ENCODE measurements at places on chromosomes 7 and 10.

DNA sequence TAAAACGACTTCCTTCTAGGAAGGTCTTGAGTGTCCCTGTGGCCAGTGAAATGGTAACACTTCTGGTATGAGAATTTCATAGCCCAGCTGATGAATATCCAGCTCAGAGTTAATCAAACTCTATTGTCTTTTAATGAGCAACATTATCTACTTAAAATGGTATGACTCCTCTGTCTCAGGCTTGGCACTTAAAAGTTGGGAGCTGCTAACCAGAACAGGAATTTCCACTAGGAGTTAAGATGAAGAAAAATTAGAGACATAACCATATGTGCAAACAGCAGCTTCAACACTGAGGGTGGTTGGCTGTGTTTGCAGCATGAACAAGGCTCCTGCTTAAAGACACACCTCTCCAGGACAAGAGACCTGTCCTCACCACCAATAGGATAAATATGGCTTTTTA is 46.8 kb downstream of the CH25H start:
- DNase-seq: no peak

DNA sequence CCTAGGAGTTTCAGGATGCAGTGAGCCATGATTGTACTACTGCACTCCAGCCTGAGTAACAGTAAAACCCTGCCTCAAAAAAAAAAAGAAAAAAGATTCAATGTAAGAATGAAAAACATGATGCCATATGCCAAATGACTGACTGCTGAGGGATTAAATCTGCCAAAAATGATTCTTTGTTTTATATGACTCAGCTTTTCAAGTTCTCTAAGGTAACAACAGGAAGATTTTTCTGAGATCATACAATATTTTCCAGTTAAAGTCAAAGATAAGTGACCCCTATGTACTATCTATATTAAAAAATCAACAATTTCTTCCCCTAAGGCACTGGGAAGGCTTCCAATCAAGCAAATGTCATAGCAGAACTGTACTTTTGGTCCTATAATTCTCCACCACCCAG is 271.2 kb upstream of the IMMP2L start:
- no peak for DNase-seq

- no peak for DNase-seq
Observed at GRCh38 chr10:116985611-116986010, 19.4 kb downstream of the SHTN1 start.

DNA sequence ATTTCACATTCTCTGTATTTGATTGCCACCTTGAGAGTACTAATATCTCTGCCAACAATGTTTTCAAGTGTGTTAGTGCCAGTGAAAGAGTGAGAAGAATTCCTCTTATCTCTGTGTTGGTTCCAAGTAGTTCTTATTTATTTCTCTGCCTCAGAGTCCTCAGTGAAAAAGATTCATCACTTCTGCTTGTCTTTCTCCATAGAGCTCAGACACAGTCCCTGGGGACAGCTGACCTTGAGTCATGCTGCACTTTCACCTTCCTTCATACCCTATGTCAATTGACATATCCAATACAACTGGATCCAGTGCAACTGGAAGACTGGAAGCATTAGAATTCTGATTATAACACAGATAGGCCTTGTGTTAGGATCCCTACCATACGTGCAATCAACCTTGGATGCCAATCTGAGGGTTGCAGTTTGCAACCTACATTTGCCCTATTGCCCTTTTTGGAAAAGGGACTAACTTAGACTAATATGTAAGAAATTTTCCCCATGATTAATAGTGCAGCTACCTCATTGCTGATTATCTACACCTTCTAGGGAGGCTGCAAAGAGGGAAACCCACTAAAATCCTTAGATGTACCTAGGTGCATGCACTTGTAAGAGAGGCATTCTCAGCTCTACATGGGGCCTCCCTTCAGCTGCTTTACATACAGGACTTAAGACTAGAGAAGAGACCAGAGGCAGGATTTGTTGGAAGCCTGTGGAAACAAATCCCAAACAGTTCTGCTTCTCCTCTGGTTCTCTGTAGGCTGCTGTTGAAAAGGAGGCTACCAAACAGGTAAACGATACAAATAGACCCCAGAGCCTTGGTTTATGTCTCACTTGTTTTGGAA is 8.4 kb downstream of the IFIT2 start:
- DNase-seq: no peak

DNA sequence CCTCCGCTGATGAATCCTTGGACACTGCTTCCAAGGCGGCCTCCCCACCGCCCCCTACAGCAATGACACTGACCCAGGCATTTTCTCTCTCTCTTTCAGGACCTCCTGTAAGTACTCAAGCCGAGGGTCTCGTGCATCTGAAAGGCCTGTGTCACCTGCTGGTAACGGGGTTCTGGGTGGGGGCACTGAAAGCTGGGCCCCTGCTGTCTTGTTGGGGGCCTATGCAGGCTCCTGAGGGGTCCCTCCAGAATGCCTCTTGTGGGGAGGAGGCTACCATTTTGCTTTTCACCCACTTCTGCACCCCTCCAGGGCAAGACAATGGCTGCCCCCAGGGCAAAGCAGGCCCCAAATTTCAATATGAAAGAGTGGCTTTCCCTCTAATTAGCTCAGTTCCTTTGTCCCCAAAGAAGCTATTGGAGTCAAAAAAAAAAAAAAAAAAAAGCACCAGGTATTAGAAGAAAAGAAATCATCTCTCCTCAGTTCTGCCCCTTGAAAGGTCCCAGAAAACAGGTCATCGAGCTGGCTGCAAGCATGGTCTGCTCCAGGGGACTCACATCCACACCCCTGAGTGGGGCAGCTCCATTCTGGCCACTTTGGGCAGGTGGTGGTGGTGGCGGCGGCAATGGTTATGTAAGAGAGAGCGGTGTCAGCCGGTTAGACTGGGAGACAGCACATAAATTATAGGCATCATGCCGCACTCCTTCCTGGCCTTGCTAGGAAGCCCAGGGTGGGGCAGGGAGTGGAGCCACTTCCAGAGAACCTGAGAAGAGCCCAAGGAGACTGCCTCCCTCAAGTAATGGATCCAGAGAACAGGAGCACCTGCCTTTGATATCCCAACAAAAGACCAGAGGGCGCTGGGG is 66.2 kb downstream of the COL13A1 start:
- no peak for DNase-seq

- DNase-seq: no peak
Observed at GRCh38 chr10:1434912-1435692, 302.2 kb downstream of the ADARB2 start.

DNA sequence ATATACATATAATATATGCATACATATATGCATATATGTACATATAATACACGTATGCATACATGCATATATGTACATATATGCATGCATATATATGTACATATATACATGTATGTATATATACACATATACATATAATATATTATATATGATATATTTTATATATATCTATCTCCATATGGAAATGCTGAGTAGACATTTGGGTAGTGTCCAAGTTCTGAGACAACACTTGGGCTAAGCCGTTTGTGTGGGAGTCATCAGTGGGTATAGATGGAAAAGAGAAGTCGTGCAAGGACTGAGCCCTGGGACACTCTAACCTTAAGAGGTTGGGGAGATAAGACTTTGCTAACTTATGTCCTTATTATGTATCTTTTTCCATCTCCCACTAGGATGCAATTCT is 165.2 kb upstream of the PODXL start:
- no peak for DNase-seq

- no peak for DNase-seq
Observed at GRCh38 chr10:119221666-119222065, 14.3 kb downstream of the GRK5 start.

DNA sequence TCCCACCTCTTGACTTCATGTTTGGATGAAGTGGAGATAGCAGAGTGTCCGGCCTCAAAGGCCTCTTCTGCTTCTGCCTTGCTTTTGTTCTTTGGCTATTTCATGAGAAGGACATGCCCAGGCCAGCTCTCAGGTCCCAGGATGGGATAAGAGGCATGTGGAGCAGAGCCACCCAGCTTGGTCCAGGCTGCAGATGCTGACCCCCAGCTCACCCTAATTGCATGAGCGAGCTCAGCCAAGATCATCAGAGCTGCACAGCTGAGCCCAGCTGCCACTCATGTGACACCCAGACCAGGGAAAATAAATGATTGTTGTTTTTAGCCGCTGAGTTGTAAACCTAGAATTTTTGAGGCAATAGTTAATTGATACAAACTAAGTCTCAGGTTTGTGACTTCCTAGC is 230.0 kb downstream of the PHF14 start:
- DNase-seq: no peak

- no peak for DNase-seq
Observed at GRCh38 chr7:88922944-88923343, 127.4 kb upstream of the TEX47 start.

DNA sequence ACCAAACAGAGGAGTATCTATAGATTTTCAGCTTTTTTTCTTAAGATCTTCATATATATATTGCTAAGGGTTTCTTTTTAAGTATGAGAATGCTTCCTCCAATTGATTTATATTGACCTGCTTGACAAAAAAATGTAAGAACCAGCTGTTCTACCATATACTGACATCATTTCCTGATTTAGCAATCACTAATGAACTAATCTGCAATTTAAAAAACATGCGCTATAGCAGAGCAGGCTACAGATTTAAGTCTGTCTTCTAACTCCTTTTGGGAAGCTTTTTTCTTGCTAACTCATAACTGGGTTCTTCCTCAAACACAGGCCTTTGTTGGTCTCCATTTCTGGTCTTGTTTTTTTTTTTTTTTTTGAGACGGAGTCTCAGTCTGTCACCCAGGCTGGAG is 33.2 kb downstream of the ABCC2 start:
- no peak for DNase-seq

- no peak for DNase-seq
Observed at GRCh38 chr10:3486346-3487065, 298.5 kb downstream of the KLF6 start.

DNA sequence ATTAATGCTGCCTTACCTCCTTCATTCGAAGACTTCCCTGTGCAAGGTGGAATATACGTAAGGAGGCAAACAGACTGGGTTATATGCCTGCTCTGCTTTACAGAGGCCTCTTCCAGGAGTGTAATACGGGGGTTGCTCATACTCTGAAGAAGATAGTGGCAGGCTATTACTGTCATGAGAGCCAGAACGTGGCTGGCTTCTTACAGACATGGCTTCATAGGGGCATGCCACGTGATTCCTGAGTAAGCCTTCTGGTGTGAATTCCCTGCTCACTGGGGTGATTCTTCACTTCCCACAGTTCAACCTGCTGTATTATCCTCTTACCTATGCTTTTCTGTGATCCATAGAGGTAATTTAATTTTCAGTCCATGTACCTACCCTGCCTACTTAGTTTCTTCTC is 141.8 kb downstream of the ST7 start:
- no peak for DNase-seq

DNA sequence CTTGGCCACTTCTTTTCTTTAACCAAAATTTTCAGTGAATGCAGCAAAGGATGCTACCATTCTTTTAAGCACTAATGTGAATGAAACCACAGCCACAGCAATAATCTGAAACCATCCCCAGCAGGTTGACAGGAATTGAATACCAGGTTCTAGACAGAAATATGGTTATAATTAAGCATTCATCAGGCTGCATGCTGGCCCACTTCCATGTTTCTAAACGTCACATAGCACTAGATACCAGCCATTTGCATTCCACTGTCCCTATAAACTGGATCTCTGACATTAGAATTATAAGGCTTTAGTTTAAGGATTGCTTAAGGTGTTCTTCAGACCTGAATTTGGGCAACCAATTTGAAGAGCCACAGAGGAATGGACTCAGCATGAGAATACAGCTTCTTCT is 340.8 kb upstream of the KLF6 start:
- no peak for DNase-seq

Data from stimulated activated CD8-positive, alpha-beta memory T cell treated with anti-CD3 and anti-CD28 coated beads, Interleukin-4, amount 100 ng/mL, for 48 hours (primary cell).